SK-MEL-5 (cell line): ENCODE measurements at places on chromosomes 7 and 10. TPM values are rescaled to one million over a fixed set of nuclear protein-coding genes. Genes with fewer than 3 reads are reported as not detected.

DNA sequence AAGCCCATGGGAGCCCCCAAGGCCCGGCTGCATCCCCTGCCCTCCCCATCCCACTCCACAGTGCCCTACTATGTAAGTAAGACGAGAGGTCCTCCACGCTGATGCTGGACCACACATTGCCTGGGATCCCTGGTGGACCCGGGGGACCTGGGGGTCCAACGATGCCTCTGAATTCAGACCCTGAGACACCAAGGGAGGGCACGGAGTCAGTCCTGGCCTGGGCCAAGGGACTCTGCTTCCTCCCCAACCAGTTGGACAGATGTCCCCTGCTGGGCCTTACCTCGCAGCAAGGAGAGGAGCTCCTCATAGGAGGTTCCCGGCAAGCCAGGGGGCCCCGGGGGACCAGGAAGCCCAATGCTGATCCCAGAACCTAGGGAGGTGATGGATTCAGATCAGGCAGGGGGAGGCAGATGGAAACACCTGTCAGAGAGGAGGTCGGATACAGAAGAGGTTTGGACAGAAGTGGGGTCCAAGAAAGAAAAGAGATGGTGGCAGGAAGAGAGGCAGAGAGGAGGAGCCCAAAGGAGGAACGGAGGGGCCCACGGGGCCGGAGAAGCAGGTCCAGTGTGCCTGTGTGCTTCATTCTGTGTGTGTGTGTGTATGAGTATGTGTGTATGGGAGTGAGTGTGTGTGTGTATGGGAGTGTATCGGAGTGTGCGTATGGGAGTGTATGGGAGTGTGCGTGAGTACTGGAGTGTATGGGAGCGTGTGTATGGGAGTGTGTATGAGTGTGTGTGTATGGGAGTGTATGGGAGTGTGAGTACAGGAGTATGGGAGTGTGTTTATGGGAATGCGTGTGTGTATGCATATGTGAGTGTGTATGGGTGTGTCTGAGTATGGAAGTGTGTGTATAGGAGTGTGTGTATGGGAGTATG is 50.2 kb downstream of the COL17A1 start:
- DNase-seq, result no peak

- DNase-seq, result no peak
Observed at GRCh38 chr10:48923748-48924147, 15.9 kb downstream of the LRRC18 start.

DNA sequence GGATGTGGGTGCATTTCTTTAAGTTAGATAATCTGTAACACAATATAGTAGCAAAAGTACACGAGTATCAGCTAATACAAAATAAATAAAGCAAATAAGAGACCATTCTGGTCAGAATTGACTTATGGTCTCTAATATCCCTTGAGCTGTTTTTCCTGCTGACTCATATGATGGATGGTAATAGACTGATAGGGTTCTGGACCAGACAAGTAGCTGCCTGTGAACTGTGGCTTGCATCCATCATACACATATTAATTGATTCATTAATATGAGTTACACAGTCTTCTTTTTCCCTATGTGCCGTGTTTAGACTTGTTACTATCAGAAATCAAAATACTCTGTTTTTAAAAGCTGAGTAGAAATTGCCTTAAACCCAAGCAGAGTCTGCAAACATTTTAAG is 762.8 kb downstream of the GATA3 start:
- no peak for DNase-seq

- DNase-seq, result no peak
Observed at GRCh38 chr10:21424459-21424861, 101.0 kb downstream of the SKIDA1 start.

DNA sequence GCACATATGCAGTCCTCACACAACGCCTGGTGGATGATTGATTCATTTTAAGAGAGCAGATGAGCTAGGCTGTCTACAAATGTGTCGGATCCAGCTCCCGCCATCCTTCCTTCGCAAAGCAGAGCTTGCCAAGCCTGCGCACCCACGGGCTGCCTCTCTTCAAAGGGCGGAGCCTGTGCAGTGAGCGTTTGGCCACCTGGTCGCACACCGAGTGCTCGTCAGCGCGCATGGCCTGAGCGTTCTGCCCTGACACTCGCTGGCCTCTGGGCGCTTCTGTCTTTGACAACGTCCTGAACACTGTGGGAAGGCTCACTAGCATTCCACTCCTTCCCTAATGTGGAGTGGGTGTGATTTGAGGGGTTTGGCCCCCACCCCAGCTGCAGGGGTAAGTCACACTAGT is 47.1 kb upstream of the TMEM72 start:
- DNase-seq, result no peak

DNA sequence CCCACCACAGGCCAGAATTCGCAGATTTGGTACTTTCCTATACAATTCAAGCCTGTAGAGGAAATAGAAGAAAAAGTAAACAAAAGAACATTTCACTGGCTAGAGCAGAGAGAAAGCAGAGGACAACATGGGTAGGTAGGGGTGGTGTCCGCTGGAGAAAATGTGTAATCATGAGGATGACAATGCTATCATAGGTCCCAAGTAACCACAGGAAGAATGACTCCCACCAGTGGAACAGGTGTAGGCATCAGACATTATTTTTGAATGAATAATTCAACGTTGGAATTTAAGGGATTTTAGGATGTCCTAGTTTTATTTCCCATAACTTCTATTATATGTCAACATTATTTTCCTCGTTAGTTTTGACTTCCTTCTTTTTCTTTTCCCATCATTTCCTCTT is 248.9 kb downstream of the DGKI start:
- no peak for DNase-seq

DNA sequence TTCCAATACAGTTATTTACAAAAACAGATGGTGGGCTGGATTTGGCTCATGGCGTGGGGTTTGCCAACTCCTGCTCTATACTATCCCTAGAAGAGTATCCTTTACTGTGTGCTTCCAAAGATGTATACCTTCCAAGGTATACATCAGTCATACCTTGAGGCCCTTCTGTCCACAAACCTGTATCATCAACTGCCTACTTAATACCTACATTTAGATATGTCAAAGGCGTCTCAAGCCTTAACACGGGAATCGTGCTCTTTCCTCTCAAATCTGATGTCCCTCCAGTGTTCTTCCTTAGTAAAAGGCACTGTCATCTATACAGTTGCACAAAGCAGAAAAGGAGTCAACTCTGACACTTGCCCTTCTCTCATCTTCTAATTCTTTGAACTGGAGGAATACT is 36.9 kb downstream of the NAMPT start:
- DNase-seq, result no peak

GRCh38 chr7:121003986-121004685 is 15.6 kb downstream of the CPED1 start:
- DNase-seq, result no peak

DNA sequence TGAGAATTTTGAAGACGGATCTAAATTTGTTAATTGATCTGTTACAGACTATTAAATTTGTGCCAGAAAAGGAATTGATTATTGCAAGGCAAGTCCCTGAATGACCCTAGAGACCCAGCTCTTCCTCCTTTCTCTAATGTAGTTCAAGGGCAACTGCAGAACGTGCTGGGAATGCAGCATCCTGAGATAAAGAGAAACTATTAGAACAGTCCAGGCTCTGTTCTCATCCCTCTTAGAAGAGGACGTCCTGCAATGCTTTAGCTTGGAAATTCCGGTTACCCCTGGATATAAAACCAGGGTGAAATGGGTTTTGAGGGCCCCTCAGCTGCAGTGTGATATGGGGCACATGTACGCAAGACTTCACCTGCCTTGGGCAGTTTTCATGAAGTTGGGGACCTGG is 67.3 kb downstream of the PTN start:
- DNase-seq, result no peak

- DNase-seq, result no peak
Observed at GRCh38 chr7:134873253-134873652, 93.8 kb downstream of the CALD1 start.

DNA sequence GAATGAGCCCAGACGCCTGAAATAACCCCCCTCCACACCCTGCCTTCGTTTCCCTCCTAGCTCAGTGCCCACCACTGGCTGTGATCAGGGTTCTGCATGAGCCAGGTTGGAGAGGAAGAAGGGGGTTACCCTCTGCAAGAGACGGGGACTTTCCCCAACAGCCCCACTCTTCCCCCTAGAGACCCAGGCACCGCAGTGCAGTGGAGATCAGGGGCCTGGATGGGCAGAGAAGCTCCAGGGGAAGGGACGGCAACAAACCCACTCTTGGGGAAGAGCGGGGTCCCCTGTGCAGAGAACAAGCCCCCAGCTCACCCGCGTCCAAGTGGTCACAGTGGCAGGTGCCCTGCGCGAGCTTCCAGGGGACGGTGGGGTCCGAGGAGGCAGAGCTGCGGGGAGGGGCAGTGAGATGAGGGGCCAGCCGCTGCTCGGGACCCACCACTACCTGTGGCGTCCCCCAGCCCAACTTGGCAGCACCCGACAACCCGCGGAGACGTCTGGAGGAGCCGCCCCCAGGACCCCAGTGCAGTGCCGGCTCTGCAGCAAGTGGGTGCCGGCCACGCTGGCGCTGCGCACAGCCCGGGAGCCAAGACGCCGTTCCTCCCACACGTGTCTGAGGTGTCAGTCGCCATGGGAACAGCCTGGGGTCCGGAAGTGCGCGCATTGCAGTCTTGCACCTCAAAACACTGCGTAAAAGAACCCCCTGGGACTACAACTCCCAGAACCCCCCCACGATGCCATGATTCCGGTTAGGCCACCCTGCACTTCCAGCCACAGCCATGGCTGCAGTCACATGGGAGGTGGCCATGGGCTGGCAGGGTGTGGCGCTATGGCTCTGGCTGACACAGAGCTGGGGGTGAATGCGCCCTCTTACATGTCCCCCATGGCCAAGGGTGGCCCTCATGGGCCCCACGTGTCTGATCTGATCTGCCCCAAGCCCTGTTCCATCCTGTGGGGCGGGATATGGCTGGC is 45.8 kb upstream of the WIPI2 start:
- no peak for DNase-seq

DNA sequence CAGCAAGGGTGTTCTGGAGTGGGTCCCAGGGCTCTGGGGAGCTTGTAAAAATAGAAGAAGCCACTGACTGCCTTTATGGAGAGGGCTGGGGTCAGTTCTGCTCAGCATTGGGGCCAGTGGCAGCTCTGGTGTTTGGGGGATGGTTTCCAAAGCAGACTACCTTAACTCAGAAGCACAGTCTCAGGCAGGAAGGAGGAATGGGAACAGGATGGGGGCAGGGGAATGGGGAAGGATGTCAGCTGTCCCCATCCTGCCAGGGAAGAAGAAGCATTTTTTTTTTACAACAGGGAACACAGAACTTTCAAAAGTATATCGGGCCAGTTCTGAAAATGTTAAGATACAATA is 28.8 kb downstream of the TSPAN15 start:
- DNase-seq, result no peak

DNA sequence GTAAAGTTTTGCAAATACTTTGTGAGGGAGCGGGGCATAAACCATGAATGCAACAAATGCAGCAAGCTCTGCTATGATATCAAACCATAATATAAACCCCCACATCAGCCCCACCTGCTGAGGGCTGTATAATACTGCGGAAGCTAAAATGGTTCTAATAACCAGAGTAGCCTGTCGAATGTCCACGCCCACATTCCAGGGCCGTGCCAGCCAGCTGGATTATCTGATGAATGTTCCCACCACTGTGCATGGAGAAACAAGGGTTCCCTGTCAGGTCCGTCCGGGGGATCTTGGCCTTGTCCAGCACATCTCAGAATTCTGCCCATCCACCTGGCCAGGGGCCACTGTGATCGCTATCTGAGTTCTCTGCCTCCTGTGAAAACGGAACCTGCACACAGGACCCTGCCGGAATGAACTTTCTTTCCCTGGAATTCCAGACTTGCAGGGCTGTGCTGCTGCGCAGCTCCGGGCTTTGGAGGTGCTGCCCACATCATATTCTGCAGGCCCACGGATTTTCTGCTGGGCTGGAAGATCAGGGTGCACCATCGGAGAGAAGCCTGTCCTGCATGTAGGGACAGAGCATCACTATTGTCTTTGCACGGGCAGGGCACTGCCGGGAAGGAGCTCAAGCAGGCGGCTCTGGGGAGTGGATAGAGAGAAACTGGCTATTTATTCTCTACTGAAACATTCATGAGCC is 77.0 kb upstream of the GNA12 start:
- no peak for DNase-seq

Gene SPDYE1
- total RNA-seq, result not detected in 2 replicates

Gene HOXA2
- 0.21 and 0.67 TPM in 2 replicates for total RNA-seq

Gene DDX21
- 93.1 and 99.2 TPM in 2 replicates for total RNA-seq

Gene ATP5F1C
- 363 and 364 TPM in 2 replicates for total RNA-seq

Gene SORCS3
- 0.03 and 0.05 TPM in 2 replicates for total RNA-seq

Gene CFAP58
- 0.21 and 0.35 TPM in 2 replicates for total RNA-seq

Gene FAM24B
- 0.45 TPM in 1 of 2 replicates, not detected in the other for total RNA-seq
